ENCODE measurements at places on chromosomes 4 and X.

DNA sequence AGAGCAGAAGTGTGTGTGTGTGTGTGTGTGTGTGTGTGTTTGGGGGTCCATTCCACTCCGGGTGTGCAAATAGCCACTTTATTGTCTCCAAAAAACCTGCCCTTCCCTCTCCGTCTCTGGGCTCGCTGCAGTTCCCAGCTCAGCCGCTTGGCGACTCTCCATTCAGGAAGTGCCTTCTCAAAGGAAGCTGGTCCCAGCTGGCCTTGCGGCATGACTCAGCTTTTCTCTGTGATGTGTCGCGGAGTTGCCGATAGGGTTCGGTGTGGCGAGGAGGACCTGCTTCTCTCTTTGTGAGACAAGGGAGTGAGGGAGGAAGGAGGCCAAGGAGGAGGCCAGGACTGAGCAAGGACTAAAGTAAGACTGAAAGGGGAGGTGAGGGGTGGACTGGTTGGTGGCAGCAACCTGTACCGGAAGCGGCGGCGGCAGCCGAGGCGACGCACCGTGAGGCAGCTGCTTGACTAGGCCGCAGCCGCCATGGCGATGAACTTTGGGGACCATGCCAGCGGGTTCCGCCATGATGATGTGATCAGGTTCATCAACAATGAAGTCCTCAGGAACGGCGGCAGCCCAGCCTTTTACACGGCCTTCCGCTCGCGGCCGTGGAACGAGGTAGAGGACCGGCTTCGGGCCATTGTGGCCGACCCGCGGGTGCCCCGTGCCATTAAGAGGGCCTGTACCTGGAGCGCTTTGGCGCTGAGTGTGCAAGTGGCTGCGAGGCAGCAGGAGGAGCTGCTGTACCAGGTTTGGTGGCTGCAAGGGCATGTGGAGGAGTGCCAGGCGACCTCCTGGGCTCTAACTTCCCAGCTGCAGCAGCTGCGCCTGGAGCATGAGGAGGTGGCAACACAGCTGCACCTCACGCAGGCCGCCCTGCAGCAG is at the start of gene TEX13C:
Gene TEX13C, plus strand, starts transcription at position 226 of the 876 bp plus-strand sequence. Its CDS starts 249 bp downstream, at position 475.
- DNase-seq: no peak

DNA sequence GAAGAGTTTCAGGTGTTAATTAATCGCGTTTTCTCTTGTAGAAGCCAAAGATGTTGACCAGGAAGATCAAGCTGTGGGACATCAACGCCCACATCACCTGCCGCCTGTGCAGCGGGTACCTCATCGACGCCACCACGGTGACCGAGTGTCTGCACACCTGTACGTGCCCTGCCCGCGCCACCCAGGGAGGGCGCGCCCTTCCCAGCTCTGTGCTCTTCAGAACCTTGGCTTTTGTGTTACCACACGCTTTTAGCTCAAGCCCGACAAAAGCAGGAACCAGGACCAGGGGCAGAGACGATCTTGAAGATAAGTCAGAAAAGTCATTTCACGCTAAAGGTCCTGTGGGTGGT is 28.0 kb downstream of the PCGF3 start:
- DNase-seq: no peak

GRCh38 chr4:42417550-42417949 is 20.3 kb downstream of the SHISA3 start:
- DNase-seq: no peak

DNA sequence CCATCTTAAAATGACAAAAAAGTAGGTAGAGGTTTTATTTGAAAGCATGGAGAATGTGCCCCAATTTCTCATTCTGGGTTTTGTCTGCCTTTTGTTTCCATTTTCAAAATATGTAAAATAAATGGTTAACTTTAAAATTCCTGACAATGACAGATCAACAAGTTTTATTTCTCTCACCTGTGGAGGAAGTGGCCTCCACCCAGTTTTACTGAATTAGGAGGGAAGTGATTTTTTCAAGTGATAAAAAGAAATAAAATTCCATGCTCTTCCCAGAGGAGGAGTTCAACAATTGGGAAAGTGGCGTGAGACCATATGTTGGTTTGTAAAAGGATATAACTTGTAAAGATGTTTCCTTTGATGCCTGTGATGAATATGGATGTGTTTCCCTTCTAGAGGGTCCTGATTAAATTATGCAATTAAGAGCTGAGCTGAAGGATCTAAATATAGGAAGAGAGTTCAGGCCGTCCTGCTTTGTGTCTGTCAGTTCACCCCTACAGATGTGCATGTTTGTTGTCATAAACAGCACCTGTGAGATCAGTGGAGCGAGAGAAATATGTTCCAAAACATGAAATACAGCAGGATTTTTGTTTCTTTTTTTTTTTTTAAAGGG is 19.5 kb downstream of the SMAD1 start:
- no peak for DNase-seq
